ENCODE measurements at places on chromosomes 11 and 22. TPM values are rescaled to one million over a fixed set of nuclear protein-coding genes. Genes with fewer than 3 reads are reported as not detected.

Gene SLC22A12
- total RNA-seq = not detected

Gene KREMEN1
- total RNA-seq = 0.26 TPM

Gene OR8A1
- not detected for total RNA-seq

Gene PGA3
- not detected for total RNA-seq

Gene B3GAT1
- not detected for total RNA-seq

Gene C11orf87
- not detected for total RNA-seq

Gene TSSC4
- 43.5 TPM for total RNA-seq

Gene TNNT3
- not detected for total RNA-seq

Gene MYRF
- total RNA-seq = 0.26 TPM

Gene MRGPRF
- 0.13 TPM for total RNA-seq
